ENCODE measurements at places on chromosomes 12 and 14.

DNA sequence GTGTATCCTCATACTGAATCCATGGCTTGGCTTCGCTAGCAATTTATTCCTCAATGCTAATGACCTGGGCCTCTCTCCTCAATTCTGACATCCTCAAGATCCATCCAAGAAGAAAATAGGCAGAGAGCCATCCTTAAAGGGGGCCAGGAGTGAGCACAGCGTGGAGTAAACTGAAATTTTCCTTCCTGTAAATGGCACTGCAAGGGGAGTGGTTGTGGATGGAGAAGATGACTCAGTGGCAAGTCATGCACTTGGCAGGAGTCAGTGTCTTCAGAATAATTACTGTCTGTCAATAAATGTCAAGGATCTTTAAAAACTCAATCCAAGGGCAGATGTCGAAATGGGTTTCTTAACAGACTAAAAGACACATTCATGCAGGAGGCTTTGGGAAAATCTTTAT, 88.0 kb upstream of the TMEM132C start:
- no peak for DNase-seq

GRCh38 chr12:131437706-131438492, 273.0 kb upstream of the SFSWAP start:
- no peak for DNase-seq

- no peak for DNase-seq
Measured at GRCh38 chr12:6935371-6936193, 7.8 kb downstream of the ATN1 start.

DNA sequence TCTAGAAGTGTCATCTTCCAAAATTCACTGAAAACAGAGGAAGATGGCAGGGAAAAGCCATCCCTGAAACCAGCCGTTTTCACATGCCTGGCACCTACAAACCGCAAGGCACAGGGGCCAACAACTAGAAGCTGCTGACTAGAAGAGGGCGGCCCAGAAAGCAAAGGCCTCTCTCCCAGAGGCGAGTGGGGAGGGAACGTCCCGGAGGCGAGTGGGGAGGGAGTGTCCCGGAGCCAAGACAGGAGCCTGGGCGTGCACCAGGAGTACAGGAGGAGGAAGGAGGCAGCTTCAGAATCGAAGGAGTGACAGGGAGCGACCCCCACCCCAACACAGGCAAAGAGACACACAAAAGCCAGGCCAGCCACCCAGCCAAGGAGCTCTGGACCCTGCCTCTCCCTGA, 21.0 kb downstream of the ANKLE2 start:
- DNase-seq: no peak

DNA sequence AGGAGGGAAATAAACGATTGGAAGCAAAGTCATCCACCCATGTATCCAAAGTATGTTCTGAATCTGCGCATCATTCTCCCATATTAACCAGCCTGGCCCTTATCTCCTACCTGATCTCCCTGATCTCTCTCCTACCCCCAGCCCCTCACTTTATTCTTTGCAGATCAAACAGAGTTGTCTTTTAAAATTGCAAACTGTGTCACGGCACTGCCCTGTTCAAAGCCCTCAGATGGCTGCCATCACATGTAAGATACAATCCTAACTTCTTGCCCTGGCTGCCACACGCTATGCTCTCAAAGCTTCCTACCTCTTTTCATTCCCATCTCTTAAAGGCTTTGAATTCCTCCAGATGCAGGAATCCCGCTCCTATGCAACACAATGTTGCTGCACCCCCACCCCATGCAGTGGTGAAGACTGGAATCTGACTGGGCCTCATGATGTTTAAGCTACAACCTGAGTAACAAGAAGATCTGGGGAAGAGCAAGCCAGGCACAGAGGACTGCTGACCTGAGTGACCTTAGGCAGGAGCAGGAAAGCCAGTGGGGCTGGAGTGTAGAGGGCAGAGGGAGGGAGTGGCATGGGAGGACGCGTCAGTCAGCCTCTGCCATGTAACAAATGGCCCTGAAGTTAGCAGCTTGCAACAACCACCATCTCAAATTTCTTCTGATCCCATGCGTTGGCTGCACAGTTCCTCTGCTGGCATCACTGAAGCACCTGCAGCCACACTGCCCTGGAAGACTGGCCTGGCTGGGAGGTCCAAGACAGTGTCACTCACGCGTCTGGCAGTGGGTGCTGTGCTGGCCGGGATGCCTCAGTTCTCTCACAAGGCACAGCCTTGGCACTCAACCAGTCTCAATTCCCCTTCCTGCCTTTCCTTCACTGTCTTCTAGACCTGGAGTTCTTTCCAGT, 382.8 kb downstream of the BCL11B start:
- no peak for DNase-seq

DNA sequence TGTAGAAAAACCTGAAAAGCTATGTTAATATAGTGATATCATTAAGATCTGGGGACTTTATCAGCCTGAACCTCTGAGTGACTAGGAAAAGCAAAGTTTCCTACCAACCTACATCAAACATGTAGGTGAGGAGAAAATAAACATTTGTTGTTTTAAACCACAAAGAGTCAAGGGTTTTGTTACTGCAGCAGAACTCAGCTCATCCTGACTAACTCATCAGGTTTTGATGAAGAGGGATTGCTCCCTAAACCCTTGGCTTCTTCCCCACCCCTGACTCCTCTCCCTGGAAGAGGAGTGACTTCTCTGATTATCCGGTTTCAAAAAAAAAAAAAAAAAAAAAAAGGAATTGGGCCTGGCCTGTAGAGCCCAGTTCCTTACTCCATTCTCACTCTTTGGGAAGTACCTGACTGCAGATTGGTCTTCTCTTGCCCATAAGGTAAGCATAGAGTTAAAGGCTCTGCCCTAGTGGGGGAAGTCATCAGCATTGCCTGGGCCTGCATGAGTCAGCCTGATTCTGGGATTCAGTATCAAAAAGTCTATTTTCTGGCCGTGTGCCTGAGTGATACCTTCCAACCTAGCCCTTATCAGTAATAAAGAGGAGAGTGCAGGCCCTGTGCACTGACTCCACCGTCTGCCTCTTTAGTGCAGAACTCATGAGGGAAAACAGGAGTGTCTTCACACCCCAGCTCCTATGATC, 16.9 kb downstream of the BDKRB1 start:
- DNase-seq: no peak

- DNase-seq: no peak
Measured at GRCh38 chr14:79016828-79017505, 846.8 kb downstream of the NRXN3 start.
